ENCODE measurements at places on chromosomes 1 and 21. TPM values are rescaled to one million over a fixed set of nuclear protein-coding genes. Genes with fewer than 3 reads are reported as not detected.

GNPAT gene
- 79.6 TPM for total RNA-seq

SYF2 gene
- total RNA-seq: 46.9 TPM

HSD3B1 gene
- total RNA-seq: not detected

LCE2C gene
- not detected for total RNA-seq

GSTM5 gene
- not detected for total RNA-seq

OR10J1 gene
- not detected for total RNA-seq

ANGPTL7 gene
- total RNA-seq: not detected

CFHR3 gene
- total RNA-seq: not detected

PLCH2 gene
- 0.02 TPM for total RNA-seq

OR2L3 gene
- not detected for total RNA-seq

TMEM52 gene
- total RNA-seq: 0.29 TPM

TNFRSF18 gene
- total RNA-seq: not detected

BCAN gene
- not detected for total RNA-seq

HMGCL gene
- total RNA-seq: 34.5 TPM

LIN28A gene
- not detected for total RNA-seq

CTXND2 gene
- total RNA-seq: not detected

NPHS2 gene
- total RNA-seq: not detected

CLDN17 gene
- not detected for total RNA-seq

LIPI gene
- not detected for total RNA-seq

ELAPOR1 gene
- total RNA-seq: 1.1 TPM

VWA5B1 gene
- not detected for total RNA-seq

All from H4 (cell line).